ENCODE measurements at places on chromosomes 1 and 21.

GRCh38 chr1:9922342-9922741 lies 12.3 kb upstream of the CTNNBIP1 start:
- DNase-seq = no peak

GRCh38 chr1:11664336-11665065 lies 501 bp downstream of the FBXO6 start:
- DNase-seq = no peak

GRCh38 chr21:37593015-37593414 lies 226.4 kb downstream of the DYRK1A start:
- DNase-seq = no peak

- DNase-seq = no peak
Measured at GRCh38 chr1:64323054-64323453, 119.6 kb downstream of the UBE2U start.

GRCh38 chr1:93669369-93669768 lies 12.3 kb downstream of the BCAR3 start:
- no peak for DNase-seq

GRCh38 chr1:173590557-173590956 lies 12.3 kb downstream of the SLC9C2 start:
- no peak for DNase-seq

DNA sequence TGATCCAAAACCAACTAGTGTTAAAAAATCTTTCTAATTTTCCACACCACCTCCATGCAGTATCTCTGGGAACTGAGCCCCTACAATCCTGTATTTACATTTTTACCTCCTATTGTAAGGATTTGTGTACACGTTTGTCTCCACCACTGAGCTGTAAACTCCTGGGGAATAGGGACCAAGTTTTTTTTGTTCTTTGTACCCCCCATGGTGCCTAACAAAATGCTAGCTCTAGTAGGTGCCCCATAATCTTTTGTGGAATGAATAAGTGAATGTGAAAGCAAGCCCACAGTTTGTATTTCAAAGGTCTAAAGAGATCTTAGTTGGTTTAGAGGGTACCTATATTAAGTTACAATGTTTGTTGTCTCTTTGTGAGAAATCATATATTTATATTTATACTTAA lies 879 bp upstream of the WLS start:
- DNase-seq = no peak

DNA sequence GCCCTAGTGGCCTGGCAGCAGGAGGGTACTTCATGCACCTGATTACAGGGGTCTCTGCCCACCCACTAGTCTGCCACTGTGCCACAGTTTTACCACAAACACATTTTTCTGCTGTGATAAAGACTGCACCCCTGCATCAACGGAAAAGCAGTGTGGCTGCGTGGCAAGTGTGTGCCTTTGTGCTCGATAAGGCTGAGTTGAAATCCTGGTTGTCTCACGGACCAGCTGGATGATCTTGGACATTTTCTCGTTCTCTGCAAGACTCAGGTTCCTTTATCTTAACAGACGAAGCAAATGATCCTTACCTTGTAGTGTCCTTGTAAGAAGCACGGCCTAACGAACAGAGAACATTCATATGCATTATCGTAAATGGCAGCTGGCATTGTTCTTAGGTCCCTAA lies 10.2 kb downstream of the GRHL3 start:
- DNase-seq = no peak

DNA sequence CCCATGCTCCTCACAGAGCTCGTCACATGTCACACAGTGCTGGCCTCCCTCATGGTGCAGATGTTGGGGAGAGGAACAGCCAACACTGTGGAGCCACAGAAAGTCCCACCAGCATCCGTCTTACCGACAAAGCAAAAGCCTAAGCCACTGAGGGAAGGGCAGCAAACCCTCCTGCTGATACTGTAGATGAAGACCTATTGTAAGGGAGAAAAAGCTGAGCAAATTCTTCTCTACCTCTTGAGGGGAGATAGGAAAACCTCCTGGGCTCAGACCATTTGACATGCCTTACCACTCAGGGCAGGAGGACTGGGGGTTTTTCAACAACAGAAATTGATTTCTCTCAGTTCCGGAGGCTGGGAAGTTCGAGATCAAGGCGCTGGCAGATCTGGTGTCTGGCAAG lies 95.9 kb downstream of the WDR64 start:
- DNase-seq = no peak

DNA sequence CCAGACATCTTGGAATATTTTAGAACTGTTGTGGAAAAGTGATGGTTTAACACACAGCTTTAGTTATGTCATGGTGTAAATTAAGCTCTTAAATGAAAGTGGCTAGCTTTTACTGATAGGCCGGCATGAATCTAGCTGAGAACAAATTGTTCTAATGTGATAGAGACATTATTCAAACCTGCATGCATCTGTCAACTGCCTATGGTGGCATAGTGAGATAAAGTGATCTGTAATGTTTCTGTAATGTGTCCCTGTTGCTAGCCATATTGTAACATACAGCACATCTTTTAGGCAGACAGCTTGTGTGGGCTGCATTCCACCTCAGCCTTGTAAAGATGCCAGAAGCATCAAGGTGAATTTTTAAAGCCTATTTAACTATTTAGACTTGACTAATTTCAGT lies 16.0 kb downstream of the LRIG2 start:
- no peak for DNase-seq

Data from GDM1 (cell line).